ENCODE measurements at places on chromosomes 6 and 20.

GRCh38 chr6:75430631-75431325 lies 62.8 kb downstream of the FILIP1 start:
- no peak for DNase-seq

DNA sequence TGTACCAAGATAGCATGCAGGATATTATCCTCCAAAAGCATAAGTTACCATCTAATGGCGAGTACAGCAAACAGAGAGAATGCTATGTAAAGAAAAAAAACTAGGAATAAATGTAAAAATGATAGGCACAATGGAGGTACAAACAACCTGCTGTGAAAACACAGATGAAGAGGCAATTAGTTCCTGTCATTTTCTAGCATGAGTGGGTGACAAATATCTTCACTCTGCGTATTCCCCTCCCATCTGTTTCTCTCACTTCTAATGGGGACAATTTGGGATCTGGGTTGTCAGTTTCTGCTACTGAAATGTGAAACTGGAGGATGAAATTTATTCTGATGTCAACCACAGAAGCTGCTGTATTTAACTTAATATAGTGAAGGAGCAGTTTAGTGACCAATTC lies 11.7 kb upstream of the PTPRK start:
- DNase-seq = no peak

- no peak for DNase-seq
These were observed 20.8 kb upstream of the MLN start for GRCh38 chr6:33824461-33825154.

DNA sequence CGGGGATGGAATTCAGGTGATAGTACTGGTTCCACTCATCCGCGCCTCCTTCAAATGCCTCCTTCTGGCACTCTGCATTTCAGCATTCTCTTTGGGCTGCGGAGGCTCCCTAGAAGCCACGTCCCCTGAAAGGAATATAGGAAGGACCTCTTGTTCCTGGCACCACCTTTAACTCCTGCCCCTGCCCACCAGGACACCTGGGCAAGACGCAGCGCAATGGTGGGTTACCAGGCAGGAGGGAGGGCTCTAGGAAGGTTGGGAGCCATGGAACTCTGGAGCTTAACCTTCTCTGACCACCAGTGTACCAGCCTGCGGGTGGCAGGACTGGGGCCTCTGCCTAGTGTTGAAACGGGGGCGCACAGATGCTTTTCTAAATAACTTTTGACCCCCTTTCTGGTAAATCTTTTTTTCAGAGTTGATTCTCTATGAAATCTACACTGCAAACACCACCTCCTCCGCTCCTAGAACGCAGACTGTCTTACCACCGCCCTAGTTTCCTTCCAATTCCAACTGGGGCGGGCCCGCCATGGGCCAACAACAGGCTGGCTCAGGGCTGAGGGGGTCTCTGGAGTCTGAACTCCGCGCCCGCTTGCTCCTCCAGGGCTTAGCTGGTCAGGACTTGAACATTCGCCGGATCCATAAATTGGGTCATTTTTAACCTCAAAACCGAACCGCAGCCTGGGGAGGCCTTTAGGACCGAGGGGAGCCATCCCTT lies 871 bp upstream of the SYNDIG1 start:
- no peak for DNase-seq

GRCh38 chr6:157767775-157768156 lies 55.3 kb upstream of the SNX9 start:
- DNase-seq = no peak

GRCh38 chr6:164344801-164345291 lies 930.3 kb downstream of the QKI start:
- DNase-seq = no peak

DNA sequence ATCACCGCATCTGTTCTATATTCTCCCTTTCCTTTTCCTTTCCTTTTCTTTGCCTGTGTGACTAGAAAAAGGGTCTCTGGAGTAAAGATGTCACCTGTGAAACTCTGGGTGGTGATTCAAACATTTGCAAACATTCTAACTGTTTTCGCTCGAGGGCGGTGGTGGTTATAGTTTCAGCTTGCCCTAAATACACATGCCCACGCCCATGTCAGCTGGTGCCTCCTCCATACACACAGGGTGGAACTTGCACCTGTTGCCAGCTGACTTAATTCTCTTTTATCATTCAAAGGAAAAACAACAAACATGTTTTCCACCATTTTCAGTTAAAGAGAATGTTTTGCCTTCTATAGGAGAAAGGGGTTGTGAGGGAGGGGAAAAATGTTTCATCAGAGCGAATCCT lies 381.9 kb upstream of the ARID1B start:
- DNase-seq = no peak

GRCh38 chr6:150380256-150380655 lies 11.4 kb downstream of the IYD start:
- peak; percentile 31 for DNase-seq

- no peak for DNase-seq
These were observed 82.5 kb downstream of the POPDC3 start for GRCh38 chr6:105097288-105097687.

- no peak for DNase-seq
These were observed 122.4 kb downstream of the TCP11 start for GRCh38 chr6:35018746-35019145.

- no peak for DNase-seq
These were observed 7.7 kb downstream of the AMD1 start for GRCh38 chr6:110882274-110882619.

Measured in AG08395 (cell line).